Psoas muscle (tissue), 8 donors: ENCODE measurements at places on chromosomes 6 and 20. TPM values are rescaled to one million over a fixed set of nuclear protein-coding genes. Genes with fewer than 3 reads are reported as not detected.

GRCh38 chr20:35551503-35551902, 9.6 kb downstream of the ERGIC3 start:
- peak; percentile 45 for DNase-seq

DNA sequence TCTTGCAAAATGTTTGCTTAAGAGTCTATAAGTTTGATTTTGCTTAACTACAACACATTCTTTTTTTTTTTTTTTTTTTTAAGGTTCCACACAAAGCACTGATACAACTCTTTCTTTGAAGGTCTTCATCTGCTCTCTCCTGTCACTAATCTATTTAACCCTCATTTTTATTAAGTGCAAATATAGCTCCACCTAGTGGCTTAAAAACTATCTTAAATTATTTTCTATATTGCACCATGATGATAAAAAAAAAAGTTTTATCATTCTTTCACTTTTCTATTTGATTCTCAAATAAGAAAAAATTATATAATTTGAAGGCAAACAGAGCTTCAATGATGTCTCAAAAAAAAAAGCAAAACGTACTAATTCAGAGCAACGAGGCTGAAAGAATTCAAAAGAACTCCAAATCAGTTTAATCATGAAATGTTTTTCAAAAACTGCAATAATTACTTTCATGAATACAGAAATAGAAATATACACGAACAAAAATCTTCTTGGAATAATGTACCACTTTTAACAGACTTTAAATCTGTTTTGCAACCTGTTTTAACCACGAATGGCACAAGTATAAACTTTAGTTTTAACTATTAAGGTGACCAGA, 12.8 kb downstream of the ESF1 start:
- no peak for DNase-seq

- no peak for DNase-seq
Measured at GRCh38 chr6:151025076-151025475, 159.6 kb downstream of the MTHFD1L start.

GRCh38 chr6:35687658-35688604, 784 bp downstream of the FKBP5 start:
- peak; percentile 85 for DNase-seq

Gene ORC3
- 14.5 TPM for polyA plus RNA-seq

Gene XKR7
- polyA plus RNA-seq: not detected
